Stimulated activated CD8-positive, alpha-beta memory T cell treated with anti-CD3 and anti-CD28 coated beads, Interleukin-2, amount 100 ng/mL, for 1 hour (primary cell): ENCODE measurements at places on chromosomes 3 and 15.

DNA sequence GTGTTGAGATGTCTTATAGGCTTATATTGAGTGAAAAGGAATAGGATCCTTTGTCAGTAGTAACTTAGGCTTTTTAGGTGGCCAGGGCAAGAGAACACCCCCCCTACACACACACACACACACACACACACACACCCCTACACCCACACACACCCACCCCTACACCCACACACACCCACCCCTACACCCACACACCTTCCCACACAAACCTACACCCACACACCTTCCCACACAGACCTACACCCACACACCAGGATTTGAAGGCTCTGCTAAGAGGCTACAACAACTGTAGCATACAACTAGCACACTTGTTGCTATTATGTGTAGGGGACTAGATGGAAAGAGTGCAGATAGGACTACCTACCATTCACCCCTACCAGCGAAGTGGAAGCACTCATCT, 172.6 kb downstream of the PGPEP1L start:
- no peak for DNase-seq

GRCh38 chr3:105988540-105989212, 119.9 kb upstream of the CBLB start:
- no peak for DNase-seq

- no peak for DNase-seq
Measured at GRCh38 chr3:65019443-65020055, 331.7 kb upstream of the ADAMTS9 start.

GRCh38 chr3:189232790-189233189, 61.0 kb downstream of the TPRG1 start:
- no peak for DNase-seq

DNA sequence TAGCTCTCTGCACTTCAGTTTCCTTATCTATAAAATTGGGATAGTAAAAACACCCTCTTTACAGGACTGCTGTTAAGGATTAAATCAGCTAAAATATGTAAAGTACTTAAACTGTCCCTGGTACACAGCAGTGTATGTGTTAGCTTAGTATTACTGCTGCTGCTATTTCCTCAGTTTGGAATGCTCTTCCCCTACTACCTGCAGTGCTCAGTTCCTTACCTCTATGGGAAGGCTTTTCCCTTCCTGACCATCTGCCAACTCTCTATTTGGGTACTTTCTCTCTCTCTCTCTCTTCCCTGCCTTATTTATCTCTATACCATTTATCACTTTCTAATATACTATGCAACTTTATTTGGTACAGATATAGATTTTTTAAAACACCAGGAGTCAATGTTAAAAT, 26.5 kb downstream of the KPNA4 start:
- no peak for DNase-seq

GRCh38 chr3:132596326-132596725, 744 bp upstream of the ACKR4 start:
- no peak for DNase-seq

DNA sequence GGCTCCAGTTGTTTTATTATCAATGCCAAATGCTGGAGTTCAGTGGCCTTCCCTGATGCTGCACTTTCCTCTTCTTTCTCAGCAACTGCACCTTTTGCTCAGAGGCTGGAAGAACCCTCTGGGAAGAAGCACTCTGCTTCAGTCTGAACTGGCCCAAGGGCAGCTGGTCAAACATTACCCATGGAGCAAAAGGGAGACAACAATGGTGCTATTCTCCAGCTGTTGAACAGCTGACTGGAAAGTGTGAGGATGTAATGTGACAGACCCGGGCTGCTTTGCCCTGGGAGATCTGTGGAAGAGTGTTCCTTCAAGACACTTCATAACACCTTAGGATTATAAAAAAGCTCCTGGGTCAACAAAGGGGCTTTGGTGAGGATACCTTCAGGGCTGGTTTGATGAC, 84.9 kb downstream of the EPHB1 start:
- no peak for DNase-seq

DNA sequence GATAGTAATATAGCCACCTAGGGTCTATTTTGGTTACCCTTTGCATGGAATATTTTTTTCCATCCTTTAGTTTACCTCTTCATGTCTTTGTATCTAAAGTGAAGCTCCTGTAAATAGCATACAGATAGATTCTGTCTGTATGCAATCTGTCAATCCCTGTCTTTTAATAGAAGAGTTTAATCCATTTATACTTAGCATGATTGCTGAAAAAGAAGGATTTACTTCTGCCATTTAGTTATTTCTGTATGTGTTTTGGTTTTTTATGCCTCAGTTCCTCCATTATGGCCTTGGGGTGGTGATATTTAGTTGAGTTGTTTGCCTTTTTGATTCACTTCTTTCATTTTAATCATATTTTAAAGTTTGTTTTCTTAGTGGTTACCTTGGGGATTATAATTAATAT, 29.0 kb downstream of the PCCB start:
- no peak for DNase-seq

DNA sequence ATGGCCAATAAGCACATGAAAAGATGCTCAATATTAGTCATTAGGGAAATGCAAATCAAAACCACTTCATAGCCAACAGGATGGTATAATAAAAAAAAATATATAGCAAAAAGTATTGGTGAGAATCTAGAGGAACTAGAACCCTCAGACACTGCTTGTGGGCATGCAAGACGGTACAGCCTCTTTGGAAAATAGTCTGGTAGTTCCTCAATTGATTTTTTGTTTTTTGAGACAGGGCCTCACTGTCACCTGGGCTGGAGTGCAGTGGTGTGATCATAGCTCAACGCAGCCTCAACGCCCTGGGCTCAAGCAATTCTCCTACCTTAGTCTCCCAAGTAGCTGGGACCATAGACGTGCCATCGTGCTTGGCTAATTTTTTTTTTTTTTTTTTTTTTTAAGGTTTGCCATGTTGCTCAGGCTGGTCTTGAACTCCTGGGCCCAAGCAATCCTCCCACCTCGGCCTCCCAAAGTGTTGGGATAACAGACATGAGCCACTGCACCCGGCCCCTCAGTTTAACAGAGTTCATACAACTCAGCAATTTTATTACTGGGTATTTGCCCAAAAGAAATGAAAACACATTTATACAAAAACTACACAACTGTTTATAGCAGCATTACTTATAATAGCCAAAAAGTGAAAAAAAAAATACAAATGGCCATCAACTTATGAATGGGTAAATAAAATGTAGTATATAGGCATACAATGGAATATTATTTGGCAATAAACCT, 5.1 kb downstream of the PRC1 start:
- no peak for DNase-seq

GRCh38 chr3:48564022-48564421, 441 bp upstream of the UCN2 start:
- DNase-seq = no peak

GRCh38 chr3:124438813-124439212, 291.4 kb upstream of the UMPS start:
- no peak for DNase-seq

GRCh38 chr3:81910244-81910852, 148.9 kb upstream of the GBE1 start:
- no peak for DNase-seq

GRCh38 chr15:68517285-68517761, 61.5 kb upstream of the CORO2B start:
- no peak for DNase-seq

DNA sequence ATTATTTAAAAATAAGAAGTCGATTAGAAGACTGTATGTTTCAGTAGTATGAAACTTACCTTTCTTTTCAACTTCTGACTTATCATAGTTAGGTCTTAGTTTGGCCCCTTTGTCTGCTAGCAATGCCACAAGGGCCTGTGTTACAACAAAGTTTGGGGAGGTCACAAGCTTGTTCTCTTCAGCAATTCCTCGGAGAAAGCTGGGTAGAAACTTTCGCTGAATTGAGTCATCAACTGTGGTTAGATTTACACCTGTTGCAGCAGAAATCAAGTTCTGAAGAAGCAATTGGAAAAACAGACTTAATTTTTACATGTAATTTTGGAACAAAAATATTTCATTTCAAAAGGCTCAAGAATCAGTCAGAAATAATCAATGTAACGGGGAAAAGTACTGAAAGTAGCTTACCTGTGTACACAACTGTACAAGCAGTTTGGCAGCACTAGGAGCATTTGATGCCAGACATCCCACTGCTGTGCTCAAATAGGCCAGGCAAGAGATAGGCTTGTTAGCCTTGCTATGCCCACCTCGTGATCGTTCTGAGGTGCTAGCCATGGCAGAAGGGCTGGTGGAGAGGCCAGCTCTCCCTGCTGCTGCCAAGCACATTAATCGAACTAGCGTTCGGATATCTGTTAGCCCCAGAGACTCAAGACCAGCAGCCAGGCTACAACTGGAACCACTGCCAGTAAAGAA, 58.6 kb downstream of the FBXL22 start:
- DNase-seq = no peak

DNA sequence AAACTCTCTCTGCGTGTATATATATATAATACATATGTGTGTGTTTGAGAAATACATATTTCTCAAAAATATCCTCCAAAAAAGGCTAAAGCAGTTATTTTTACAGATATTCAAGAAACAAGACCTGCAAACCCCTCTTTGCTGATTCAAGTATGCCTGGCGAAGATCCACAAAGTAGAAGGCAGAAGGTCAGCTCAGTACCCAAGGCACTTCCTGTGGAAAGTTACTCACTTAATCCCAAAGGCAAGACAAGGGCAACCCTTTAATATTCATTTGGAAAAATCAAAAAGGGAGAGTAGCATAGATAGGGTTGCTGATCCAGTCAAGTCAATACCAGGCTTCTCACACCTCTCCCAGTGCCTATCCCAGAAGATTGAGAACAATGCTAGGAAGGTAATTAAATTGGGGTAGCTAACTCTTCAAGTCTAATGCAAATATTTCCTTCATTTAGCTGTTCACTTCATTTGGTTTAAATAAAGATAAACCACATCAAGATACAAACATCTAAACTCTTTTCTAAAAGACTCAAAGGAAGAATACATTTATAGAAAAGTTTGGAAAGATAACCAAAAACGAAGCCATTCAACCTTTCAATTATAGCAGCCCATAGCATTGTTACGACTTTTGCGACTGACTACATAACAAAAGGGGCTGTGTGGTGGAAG, 7.2 kb downstream of the COX17 start:
- no peak for DNase-seq

GRCh38 chr3:196590279-196590678, 21.8 kb downstream of the FBXO45 start:
- DNase-seq = no peak

- DNase-seq = no peak
Measured at GRCh38 chr3:141039589-141039988, 11.6 kb upstream of the SPSB4 start.

- DNase-seq = no peak
Measured at GRCh38 chr15:56839641-56840040, 78.8 kb upstream of the TCF12 start.

- DNase-seq = no peak
Measured at GRCh38 chr15:43789409-43789808, 2.7 kb upstream of the SERF2 start.

- no peak for DNase-seq
Measured at GRCh38 chr3:9195390-9195789, 54.1 kb downstream of the SRGAP3 start.

DNA sequence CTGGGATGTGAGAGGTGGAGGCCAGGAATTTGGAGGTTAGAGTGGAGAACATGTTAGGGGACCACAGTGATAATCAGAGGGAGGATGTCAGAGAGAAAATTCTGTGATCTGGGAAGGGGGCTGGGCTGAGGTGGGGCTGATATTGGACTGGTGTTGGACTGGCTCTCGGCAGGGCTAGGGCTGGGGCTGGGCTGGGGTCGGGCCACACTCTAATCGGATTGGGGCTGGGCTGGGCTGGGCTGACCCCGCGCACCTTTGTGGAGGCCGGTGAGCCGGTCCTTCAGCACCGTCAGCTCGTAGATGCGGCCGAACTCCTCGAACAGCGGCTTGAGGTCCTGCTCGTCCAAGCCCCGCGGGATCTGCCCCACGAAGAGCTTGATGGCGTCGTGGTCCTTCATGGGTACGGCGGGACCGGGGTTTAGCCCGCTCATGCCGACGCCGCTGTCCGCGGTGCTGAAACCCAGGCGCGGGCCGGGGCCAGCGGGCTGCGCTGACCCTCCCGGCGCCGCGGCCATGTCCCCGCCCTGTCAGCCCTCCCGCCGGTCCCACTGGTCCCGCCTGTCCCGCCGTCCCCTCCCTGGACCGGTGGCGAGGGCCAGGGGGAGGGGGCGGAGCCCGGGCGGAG, 485 bp downstream of the CELF6 start:
- DNase-seq = peak; percentile 16

- DNase-seq = peak; percentile 78
Measured at GRCh38 chr15:88894348-88894818, 961 bp downstream of the HAPLN3 start.

DNA sequence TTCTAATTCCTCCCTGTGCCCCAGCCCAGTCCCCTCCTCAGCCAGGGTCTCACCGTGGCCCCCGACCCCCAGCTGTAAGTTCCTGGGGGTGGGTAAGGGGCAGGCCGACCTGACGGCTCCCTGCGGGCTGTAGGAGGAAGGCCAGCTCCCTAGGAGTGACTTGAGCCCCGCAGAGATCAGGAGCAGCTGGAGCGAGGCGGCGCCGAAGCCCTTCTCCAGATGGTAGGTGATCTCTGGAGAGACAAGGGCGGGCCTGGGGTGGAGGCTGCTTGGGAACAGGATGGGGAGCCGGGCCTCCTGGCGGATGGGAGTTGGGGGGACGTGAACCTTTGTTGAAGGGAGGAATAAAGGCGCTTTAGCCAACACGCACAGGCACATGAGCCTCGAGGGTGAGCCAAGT, 4.2 kb downstream of the SLC28A1 start:
- no peak for DNase-seq

- no peak for DNase-seq
Measured at GRCh38 chr3:173869766-173870165, 472.2 kb downstream of the NLGN1 start.

DNA sequence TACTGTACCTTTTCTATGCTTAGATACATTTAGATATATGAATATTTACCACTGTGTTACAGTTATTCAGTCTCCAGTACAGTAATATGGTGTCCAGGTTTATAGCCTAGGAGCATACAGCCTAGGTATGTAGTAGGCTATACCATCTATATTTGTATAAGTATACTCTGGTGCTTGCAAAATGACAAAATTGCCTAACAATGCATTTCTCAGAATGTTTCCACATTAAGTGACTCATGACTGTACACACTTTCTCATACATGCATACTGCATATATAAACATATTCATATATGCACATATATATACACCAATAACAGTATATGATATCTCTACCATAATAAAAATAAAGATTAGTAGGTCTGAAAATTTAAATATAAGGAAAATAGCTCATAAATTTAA, 169.3 kb downstream of the DPH6 start:
- no peak for DNase-seq

DNA sequence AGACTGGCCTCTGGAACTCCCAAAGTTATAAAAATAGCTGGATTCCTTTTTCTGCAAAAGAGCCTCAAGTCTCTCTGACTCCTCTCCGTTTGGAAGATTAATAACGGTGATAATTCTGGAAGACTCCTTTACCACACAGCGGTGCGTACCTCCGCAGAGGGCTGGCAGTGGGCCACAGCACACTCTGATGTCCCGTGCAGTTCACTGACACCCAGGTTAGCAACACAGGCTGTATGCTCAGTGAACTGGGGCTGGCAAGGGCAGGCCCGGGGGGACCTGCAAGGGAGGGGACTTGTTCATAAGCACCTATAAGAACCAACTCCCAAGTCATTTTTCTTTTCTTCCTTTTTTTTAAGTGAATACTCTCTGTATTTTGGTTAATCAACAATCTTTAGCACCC, 120.3 kb upstream of the TJP1 start:
- no peak for DNase-seq
